ENCODE measurements at places on chromosomes 5 and 9. TPM values are rescaled to one million over a fixed set of nuclear protein-coding genes. Genes with fewer than 3 reads are reported as not detected.

The HDAC3 gene
- 48.3 TPM for total RNA-seq

The SLIT3 gene
- 19.5 TPM for total RNA-seq

The DEPDC1B gene
- total RNA-seq = 14.4 TPM

The PLPP7 gene
- not detected for total RNA-seq

The TPPP gene
- 5.4 TPM for total RNA-seq

The ANKRD34B gene
- 0.05 TPM for total RNA-seq

The PCDHGA9 gene
- total RNA-seq = 0.05 TPM

The PROB1 gene
- total RNA-seq = 0.12 TPM

The PCDHGB5 gene
- 2.5 TPM for total RNA-seq

The GARIN3 gene
- total RNA-seq = not detected

The CYSRT1 gene
- total RNA-seq = 4.7 TPM

The RETREG1 gene
- 3.2 TPM for total RNA-seq

The NOXA1 gene
- 1.4 TPM for total RNA-seq

The BARHL1 gene
- total RNA-seq = not detected

The SLC31A1 gene
- 18.9 TPM for total RNA-seq

The USP20 gene
- 5.8 TPM for total RNA-seq

The FOXI1 gene
- total RNA-seq = not detected

The FBP2 gene
- not detected for total RNA-seq

The LRRTM2 gene
- total RNA-seq = not detected

The GPRIN1 gene
- 9.3 TPM for total RNA-seq

The FBP1 gene
- total RNA-seq = not detected

The PLCXD3 gene
- 0.21 TPM for total RNA-seq

The LCN2 gene
- total RNA-seq = 7.2 TPM

The MATR3 gene
- total RNA-seq = 190 TPM

The TRIM41 gene
- total RNA-seq = 19.0 TPM

The CNTFR gene
- total RNA-seq = 0.15 TPM

The KIAA1958 gene
- total RNA-seq = 1.5 TPM

The PDZD2 gene
- total RNA-seq = 0.65 TPM

The DMGDH gene
- not detected for total RNA-seq

The CYLC2 gene
- total RNA-seq = not detected

The FGD3 gene
- 0.18 TPM for total RNA-seq

The TMEM252 gene
- not detected for total RNA-seq

The ARHGEF28 gene
- 11.0 TPM for total RNA-seq

The PCDH12 gene
- not detected for total RNA-seq

The PCDHGA11 gene
- not detected for total RNA-seq

The FGF18 gene
- 4.8 TPM for total RNA-seq

The GPR151 gene
- total RNA-seq = not detected

Data from A549 treated with dexamethasone at 1 μM for 4 hours (cell line).